ENCODE measurements at places on chromosomes 6 and 20.

DNA sequence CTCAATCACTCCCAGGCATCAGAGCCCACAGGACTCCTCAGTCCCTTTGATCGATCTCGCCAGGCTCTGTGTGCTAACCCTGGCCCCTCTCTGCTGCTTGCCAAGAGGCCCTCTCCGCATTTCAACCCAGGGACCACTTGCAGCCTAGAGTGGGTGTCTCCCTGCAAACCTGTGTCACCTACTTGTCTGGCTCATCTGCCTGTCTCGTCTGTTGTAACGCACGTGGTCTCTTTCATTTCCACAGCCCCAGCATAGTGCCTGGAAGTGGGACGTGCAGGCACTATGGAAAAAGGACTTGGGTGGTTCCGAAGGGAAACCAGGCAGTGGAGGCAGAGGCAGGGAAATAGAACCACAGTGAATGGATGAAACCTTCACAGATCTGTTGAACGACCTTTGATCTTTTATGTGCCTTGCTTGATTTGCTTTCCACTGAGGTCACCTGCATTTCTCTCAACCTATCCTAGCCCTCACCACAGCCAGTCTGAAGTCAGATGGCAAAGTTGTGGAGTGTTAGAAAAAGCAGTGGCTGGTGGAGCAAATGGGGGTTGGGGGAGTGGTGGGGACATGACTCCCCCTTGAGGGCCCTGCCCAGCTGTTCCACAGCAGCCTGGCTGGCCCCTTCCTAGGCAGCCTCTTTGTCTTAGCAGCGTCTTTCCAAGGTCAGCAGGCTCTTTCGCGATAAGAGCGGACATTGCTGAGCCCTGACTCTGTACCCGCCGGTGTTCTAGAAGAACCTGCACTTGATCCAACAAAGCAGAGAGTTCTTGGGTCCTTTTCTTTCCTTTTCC lies 55.8 kb upstream of the TAGAP start:
- DNase-seq = no peak

GRCh38 chr6:130716466-130716865 lies 110.7 kb upstream of the SMLR1 start:
- DNase-seq = no peak

DNA sequence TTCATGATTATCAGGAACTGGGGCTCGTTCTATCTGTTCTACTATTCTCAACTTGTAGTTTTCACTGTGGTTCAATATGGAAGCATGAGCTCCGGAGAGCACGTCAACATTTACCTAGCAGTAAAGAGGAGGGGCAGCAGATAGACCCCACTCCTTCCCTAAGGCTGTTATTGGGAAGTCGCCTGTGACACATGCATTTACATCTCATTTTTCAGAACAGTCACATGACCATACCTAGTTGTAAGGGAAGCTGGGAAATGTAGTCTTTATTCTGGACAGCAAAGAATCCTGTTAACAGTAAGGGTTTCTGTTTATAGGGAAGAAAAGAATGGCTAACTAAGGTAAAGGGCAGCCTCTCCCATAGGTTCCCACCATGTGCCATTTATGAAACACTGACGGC lies 158.3 kb downstream of the ZFP64 start:
- DNase-seq = peak; percentile 43

- DNase-seq = no peak
Measured at GRCh38 chr6:10720265-10720959, 2.5 kb upstream of the TMEM14C start.

- DNase-seq = no peak
Measured at GRCh38 chr6:95856876-95857364, 158.9 kb upstream of the FUT9 start.

- DNase-seq = no peak
Measured at GRCh38 chr20:5550733-5551529, 199.3 kb upstream of the SHLD1 start.

DNA sequence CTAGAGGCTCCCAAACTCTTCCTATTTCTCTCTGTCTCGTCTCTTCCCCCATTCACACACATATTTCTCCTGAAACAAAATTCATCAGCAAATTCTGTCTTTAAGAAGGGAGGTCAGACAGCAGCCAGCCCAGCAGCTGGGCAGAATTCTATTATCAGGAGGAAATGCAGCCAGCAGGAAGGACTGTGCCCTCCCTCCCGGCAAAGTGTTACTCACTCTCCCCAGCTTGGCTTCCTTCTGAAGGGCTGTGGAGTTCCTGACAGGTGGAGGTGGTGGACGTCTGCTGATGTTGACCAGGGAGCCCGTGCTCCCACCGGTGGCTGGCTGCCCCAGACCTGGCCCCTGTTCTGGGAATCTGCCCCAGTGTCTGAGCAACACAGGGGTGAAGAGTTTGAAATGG lies 37.3 kb downstream of the KCNB1 start:
- no peak for DNase-seq

DNA sequence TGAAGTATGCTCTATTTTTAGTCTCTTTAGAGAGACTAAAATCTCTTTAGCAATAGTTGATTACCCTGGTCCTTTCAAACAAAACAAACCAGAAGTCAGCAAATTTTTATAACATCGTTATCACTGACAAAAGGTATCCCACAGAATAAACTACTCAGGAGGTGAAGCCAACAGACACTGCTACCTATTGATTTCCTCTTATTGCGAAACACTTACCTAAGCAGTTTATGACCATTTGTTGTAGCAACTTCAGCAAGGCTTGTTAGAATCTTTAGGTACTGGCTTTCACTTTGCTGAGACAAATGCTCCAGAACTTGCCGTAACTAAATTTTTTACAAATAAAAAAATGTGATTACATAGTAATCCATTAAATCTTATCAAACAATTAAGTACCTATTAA lies 64.4 kb downstream of the HACE1 start:
- no peak for DNase-seq

GRCh38 chr20:54212226-54212625 lies 4.3 kb downstream of the PFDN4 start:
- no peak for DNase-seq

DNA sequence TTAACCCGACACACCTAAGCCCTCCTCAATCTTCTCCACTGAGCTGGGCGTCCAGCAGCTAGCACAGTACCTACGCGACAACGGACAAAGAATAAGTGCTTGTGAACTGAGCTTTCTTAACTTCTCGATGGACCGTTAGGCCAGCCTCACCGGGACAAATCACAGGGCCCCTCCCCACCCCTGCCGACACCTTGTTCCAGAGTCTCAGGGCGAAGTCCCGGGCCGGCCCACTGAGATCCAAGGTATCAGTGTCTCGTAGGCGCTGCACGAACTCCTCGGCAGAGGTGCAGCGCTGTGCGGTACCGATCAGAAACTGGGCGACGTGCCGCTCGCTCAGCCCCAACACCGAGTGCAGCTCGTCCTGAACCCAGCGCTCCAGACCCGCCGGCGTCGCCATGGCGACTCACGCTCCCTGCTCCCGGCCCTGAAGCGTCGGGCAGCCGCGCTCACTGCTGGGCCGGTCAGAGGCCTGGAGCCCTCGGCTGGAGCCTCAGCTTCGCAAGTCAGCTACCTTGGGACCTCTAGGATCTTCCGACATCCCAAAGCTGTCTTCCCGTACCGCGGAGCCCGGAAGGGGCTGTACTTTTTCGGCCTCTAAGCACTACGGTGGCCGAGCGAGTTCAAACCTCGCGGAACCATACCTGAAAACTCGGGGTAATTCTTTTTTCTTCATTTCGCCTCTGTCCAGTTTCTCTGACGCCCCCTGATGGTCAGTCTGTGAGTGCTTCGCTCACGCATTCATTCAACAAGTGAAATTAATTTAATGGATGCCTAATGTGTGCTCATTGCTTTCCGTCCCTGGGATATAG lies at the start of gene DHX16:
Gene DHX16, minus strand, starts transcription at position 562 of the 809 bp plus-strand sequence. Its CDS starts 165 bp downstream, at position 397.
- peak; percentile 94 for DNase-seq

- DNase-seq = no peak
Measured at GRCh38 chr6:85372188-85372914, 77.5 kb upstream of the NT5E start.

DNA sequence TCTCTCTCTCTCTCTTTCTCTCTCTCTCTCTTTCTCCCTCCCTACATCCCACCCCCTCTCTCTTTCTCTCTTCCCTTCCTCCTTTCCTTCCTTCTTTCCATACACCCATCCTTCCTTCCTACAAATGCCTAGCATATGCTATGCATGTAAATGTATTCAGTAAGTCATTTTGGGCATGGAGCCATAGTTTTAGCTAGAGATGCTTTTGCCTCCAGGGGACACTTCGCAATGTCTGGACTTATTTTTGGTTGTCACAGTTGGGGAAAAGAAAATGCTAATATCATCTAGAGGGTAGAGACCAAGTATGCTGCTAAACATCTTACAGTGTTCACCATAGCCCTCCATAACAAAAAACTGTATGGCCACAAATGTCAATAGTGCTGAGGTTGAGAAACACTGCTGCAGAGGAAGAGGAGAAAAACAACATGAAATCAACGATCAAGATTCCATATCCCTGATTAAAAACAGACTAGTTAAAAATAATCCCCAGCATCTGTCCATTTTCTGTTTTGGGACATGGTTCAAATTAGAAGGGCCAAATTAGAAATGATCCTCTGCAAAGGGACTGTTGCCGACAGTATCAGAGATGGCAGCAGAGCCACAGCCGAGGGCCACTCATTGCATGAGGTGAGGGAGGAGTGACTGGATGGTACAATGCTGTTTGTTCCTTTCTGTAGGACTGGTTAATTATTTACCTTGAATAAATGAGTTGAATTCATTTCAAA lies 152.7 kb downstream of the SH3BGRL2 start:
- no peak for DNase-seq

- DNase-seq = peak; percentile 36
Measured at GRCh38 chr6:54935739-54936138, 89.2 kb downstream of the FAM83B start.

- DNase-seq = no peak
Measured at GRCh38 chr6:139473231-139473701, 98.8 kb upstream of the CITED2 start.

- DNase-seq = no peak
Measured at GRCh38 chr6:48691420-48691819, 580.4 kb upstream of the PTCHD4 start.

GRCh38 chr6:53735896-53736295 lies 58.9 kb upstream of the LRRC1 start:
- DNase-seq = no peak

DNA sequence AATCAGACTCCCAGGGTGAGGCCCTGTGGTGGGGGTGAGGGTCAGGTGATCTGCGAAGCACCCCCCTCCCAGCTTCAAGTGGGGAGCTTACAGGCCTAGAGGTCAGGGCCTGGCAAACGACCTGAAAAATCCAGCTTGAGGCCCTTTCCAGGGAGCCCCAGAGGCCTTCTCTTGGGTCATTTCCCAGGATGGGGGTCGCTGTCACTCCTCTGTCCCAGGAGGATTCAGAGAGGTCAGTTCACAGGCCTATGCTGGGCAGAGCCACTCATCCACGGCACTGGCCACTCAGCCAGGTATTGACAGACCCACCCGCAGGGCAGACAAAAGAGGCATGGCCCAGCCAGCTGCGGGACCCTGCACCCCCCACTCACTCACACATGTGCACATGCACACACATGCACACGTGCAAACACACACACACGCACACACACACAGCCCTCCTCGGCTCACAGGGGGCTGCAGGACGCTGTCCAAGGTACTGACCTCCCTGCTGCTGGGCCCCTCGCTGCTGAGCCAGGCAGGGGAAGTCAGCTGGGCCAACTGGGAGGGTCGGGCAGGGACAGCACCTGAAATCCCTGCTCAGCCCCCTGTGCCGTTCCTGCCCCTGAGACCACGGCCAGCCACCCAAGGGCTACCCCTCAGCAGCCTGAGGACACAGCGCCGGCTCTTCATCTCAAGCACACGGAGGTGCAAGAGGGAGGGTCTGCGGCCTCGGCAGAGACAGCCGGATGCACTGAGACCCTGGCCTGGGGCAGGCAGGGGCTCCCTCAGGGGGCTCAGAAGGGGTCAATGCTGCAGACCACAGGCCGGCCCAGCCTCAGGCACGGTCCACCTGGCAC lies 113.8 kb downstream of the TAF4 start:
- DNase-seq = peak; percentile 35

DNA sequence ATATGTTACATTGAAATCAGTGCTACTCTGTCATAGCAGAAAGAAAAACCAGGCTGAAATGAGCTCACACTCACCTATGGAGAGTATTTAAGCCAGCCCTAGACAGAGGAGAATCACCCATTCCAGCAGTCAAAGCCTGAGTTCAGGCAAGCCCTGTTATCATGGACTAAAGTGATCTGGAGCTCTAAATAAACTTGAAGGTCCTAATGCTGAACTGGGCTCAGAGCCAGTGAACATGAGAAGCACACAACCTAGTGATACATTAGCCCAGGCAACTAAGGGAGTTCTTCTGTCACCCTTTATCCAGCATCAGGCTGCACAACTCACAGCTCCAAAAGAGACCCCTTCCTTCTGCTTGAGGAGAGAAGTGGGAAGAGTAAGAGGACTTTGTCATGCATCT lies 425.0 kb downstream of the COL12A1 start:
- no peak for DNase-seq

DNA sequence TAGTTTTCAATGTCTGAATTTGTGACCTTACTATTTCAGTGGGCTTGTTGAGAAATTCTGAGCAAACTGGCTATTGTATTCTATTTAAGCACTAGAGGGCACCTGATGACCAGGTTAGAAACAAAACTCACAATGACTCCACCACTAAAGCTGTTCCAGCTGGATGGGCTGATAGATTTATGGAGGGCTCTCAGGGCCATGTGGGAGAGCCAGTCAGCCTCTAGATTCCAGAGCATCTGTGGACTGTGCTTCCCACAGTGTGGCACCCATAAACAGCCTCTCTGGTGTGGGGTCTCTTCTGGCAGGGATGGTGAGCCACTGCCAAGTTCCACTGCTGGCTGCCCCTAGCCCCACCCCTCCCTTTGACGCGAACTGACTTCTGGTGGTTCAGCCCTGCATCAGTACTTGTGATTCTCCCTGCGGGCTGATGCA lies 29.2 kb downstream of the C6orf58 start:
- DNase-seq = peak; percentile 72

GRCh38 chr6:138796771-138797170 lies 884 bp downstream of the ECT2L start:
- no peak for DNase-seq

GRCh38 chr6:113352029-113352801 lies 504.9 kb upstream of the MARCKS start:
- DNase-seq = peak; percentile 59

GRCh38 chr6:136600818-136601217 lies 50.6 kb upstream of the MAP7 start:
- DNase-seq = peak; percentile 49

DNA sequence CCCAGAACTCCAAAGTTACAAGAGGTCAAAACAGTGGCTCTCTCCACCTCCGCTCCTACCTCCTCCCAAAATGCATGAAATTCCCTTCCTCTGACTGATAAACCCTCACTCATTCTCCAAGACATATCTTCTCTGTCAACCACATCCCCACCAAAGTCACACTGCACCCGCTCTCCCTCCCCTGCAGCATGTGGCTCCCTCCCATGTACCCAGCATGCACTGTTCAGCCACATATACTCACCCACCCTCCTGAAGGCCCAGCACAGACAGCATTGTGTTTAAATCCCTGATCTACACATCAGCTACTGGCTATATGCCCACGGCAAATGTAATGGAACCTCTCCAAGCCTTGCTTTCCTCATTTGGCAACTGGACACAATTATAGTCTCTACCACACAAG lies 5.5 kb upstream of the POU5F1 start:
- DNase-seq = no peak

GRCh38 chr6:69314001-69314400 lies 482.8 kb downstream of the LMBRD1 start:
- DNase-seq = no peak

GRCh38 chr6:20038410-20039204 lies 173.7 kb downstream of the MBOAT1 start:
- no peak for DNase-seq

- no peak for DNase-seq
Measured at GRCh38 chr6:27837625-27838057, 74.6 kb downstream of the OR2B2 start.
